Activated T-cell treated with anti-CD3 and anti-CD28 coated beads, Interleukin-2, amount 50 U/mL, for 48 hours (primary cell): ENCODE measurements at places on chromosomes 5 and 9.
A peak's percentile ranks its signal among the peaks of the same experiment; 100 is the strongest.

DNA sequence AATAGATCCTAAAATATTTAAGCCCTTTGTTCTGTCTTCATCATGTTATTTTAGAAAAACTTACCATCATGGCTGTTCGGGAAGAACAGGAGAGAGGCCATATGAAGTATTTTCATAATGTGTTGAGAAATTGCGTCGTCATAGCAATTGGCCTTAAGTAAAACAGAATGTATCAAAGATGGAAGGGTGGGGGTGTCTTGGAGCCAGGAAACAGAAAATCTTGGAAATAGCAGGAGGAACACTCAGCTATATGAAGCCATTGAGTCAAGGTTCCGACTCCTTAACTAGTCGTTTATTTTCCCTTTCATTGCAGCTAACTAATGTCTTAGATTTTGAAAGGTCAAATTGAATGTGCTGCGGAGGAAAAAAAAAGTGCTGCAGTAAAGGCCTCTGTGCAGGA, 1.3 kb downstream of the SPTAN1 start:
- DNase-seq, result no peak

- no peak for DNase-seq
Observed at GRCh38 chr9:71936066-71936465, 24.6 kb downstream of the C9orf85 start.

DNA sequence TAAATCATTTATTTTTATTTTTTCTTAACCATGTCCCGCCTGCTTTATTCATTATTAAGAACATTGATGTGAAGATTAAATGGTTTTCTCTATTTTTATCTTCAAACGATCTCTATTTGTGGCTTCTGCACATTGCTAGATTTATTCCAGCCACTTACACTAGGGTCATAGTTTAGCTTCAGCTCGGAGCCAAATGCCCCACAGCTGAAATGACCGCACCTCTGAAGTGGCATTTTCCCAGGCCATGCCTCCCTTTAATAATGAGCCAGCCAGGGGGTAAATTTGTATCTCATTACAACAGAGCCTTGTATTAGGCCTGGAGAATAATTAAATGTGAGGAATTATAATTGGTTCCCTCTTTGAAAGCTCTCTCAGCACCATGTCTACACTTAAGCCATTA, 89.4 kb downstream of the DOCK8 start:
- DNase-seq, result no peak

GRCh38 chr5:8721536-8721935, 824.3 kb downstream of the SEMA5A start:
- no peak for DNase-seq

DNA sequence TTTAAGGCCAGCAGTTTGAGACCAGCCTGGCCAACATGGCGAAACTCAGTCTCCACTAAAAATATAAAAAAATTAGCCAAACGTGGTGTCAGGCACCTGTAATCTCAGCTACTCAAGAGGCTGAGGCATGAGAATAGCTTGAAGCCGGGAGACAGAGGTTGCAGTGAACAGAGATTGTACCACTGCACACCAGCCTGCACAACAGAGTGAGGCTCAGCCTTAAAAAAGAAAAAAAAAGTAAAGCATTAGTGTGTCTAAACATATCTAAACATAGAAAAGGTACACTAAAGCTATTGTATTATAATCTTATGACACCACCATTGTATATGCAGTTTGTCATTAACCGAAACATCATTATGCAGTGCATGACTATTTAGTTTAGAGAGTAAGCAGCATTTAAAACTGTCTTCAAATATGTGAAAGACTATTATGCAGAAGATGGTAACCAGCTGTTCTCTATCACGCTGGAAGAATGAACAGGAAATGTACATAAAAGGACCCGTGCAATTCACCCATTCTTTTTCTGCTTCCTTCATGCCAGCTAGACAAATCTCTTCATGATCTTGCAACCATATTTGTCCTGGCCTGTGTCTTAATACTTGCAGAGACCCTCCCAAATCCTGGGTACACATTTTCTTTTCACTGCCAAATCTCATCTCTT, 58.6 kb downstream of the ITGA1 start:
- DNase-seq, result no peak

- DNase-seq, result no peak
Observed at GRCh38 chr9:91407580-91408318, 15.9 kb downstream of the NFIL3 start.

- DNase-seq, result no peak
Observed at GRCh38 chr9:91256235-91256634, 105.5 kb downstream of the AUH start.

- DNase-seq, result no peak
Observed at GRCh38 chr5:63570752-63571151, 391.5 kb downstream of the HTR1A start.

DNA sequence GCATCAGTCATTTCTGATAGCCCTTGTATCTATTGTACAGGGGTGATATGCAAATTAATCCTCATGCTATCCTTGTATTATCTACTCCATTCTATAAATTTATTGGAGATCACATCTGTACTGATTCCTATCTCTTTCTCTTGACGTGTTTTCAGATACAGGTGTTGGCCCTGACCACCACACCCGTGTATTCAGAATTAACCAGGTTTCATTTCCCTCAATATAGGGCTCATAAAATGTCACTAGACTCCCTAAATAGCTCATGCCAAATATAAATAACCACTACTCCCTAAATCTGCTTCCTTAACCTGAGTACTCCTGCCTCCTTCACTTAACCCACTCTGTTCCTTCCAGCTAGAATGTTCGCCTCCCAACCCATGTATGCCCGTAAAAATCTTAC, 522.8 kb upstream of the KLF4 start:
- no peak for DNase-seq

- DNase-seq, result no peak
Observed at GRCh38 chr5:168712280-168712924, 133.2 kb upstream of the PANK3 start.

- DNase-seq, result no peak
Observed at GRCh38 chr9:89366711-89367110, 48.4 kb downstream of the SECISBP2 start.

GRCh38 chr5:180532268-180532667, 38.1 kb downstream of the CNOT6 start:
- DNase-seq, result no peak

DNA sequence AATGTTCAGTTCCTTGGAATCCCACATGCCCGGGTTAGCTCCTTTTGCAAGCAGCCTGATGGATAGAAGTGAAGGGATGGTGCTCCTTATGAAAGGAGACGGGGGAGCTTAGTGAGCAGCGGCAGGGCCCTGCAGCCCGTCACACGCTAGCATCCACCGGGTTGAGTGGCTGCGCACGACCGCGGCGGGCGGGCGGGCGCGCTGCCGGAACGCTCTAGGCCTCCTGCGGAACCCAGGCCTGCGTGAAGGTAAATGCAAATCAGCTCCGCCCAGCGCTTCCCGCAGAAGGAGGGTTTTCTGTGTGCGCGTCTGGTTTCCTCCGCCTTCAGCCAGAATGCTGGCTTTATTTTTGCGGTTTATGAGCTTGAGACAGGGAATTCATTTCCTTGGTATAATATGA, 19.8 kb downstream of the IL12B start:
- DNase-seq, result peak; percentile 50

- no peak for DNase-seq
Observed at GRCh38 chr5:170630226-170630625, 126.4 kb downstream of the KCNIP1 start.

DNA sequence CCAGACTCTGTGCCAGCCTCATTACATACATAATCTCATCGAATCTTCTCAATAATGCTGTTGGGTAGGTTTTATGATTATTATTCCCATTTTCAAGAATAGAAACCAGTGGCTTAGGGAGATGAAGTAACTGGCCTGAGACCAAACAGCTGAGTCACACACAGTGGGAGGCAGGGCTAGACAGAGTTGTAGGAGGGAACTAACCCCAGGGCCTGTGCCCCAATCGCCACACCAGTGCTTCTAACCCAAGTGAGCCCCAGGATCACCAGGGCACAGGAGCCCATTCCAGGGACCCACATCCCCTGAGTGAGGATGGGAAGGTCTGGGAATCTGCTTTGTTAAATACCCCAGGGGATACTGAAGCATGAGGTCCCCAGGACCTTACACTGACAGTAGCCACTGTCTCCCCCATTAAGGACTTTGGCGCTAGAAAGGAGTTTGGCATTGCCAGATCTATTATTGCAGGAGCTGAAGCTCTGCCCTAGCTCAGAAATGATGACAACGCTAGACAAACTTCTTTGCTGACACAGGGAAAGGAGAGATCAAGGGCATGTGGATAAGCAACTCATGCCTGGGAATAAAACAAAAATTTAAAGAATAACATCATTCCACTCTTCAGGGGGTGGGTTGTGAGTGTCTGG, 63.8 kb upstream of the PPARGC1B start:
- no peak for DNase-seq

- DNase-seq, result no peak
Observed at GRCh38 chr9:38313421-38313820, 79.1 kb upstream of the ALDH1B1 start.
